Foreskin melanocyte (primary cell): ENCODE measurements at places on chromosomes 16 and 17.

DNA sequence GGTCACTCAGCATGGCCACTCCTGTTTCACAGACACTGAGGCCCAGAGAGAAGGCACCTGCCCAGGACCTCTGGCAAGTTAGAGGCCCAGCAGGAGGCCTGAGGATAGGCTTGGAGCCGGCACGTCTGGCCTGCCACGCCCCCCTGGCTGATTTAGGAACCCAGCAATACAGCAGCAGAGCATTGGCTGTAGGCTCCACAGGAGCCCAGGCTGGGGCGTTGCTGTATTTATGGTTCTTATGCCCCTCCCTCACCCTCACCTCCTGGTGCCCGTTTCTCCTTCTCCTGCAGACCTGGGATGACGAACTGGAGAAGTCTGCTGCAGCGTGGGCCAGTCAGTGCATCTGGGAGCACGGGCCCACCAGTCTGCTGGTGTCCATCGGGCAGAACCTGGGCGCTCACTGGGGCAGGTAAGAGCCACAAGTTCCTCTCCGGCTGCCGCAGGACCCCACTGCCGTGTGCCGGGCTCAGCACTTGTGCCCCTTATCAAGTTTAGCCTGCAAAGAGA, 25.8 kb downstream of the CRISPLD2 start:
- DNase-seq: no peak

DNA sequence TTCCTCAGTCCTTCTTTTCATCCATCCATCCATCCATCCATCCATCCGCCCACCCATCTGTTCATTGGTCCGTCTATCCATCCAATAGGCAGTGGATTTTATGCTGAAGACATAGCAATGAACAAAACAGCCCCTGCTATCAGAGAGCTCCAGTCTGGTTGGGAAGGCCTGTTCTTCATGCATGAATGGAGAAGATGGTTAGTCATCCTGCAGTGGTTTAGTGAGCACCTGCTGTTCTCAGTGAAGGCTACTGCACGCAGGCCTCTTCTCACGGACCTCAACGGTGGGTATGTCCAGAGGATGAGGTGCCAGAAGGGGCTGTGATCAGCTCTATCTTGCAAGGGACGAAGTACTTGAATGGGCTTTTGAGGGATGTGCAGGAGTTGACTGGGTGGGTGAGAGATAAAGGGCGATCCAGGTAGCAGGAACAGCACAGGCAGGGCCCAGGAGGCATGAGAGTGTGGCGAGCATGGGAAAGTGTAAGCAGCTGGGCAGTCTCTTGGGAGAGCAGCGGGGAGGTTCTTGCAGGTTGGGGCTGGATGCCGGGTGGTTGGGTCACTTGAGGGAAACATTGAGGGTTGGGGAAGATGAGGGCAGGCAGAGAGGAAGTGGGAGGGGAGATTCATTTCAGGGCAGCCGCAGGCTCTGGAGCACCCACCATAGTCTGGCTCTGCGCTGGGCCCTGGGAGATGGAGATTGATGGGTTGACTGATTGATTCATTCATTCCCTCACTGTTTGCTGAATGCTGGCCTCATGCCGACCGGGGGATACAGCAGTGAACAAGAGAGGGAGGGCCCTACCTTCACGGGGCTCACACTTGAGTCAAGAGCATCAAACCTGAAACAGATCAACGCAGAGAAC, 115.0 kb upstream of the CIBAR2 start:
- DNase-seq: no peak

DNA sequence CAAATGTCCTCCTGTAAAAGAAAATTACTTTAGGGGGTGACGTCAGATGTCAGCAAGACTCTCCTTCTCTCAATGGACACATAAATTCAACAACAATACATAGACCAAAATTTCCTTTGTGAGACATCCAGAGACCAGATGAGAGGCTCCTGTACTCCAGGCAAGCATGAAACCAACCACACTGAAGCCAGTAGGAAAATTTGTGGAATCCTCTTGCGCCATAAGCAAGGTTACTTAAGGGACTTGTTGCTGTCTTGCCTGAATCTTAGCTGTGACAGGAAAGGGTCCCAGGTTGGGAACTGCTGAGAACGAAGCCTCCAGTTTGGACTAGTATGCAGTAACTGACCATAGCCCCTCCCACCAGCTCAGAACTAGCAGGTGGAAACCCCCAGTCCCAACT, 56.0 kb downstream of the CEP112 start:
- DNase-seq: no peak

- no peak for DNase-seq
These were observed 14.1 kb downstream of the PRMT7 start for GRCh38 chr16:68324780-68325357.

- DNase-seq: no peak
These were observed 538.2 kb downstream of the MAF start for GRCh38 chr16:79062336-79062735.

GRCh38 chr17:81693509-81694210, 9.5 kb upstream of the MRPL12 start:
- no peak for DNase-seq
